ENCODE measurements at places on chromosomes 6 and 20.
A peak's percentile ranks its signal among the peaks of the same experiment; 100 is the strongest.

DNA sequence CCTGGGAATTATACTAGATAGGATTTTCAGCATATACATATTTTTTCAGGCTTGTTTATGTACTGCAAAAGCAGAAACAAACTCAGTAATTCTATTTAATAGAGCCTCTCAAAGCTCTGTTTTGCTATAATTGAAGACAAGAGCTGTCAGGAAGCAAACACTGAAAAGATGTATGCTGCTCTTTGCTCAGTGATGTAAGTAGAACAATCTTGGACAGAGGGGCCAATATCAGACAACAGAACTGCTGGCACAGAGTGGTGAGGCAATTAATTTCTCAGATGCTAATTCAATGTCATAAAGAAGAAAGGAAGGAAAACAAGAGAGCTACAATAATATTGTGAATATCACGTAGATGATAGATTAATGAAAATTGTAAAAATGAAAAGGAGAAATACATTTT lies 663.3 kb upstream of the ADGRB3 start:
- DNase-seq, result no peak

- no peak for DNase-seq
Measured at GRCh38 chr6:81613606-81614005, 138.9 kb downstream of the TENT5A start.

GRCh38 chr20:21358737-21359136 lies 38.6 kb downstream of the NKX2-4 start:
- no peak for DNase-seq

DNA sequence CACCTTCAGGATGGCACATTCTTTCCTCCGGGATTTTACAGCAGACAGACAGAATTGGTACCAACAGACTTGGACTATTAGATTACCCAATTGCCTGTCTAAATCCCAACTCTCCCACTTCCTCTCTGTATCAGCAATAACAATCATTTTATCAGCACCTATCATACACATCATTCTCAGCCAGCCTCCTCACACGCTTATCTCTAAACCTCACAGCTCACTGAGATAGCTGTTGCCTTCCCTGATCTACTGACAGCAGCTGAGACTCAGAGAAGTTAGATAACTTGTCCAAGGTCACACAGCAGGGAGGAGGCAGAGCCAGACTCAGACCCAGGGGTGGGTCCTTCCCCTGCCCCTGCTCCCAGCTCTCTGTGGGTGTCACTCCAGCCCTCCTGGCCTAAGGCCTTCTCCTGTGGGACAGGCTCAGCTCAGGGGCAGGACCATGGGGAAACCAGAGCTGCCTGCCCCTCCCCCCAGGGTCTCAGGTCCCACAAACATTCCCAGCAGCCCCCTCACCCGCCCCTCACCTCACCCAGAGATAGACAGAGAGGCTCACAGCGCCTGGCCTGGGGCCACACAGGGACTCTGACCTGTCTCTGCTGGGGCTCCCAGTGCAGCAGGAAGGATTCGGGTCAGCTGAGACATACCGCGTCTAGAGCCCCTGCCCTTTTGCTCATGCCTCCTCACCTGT lies 92.8 kb downstream of the GRM4 start:
- no peak for DNase-seq

GRCh38 chr6:157789861-157790260 lies 33.2 kb upstream of the SNX9 start:
- no peak for DNase-seq

DNA sequence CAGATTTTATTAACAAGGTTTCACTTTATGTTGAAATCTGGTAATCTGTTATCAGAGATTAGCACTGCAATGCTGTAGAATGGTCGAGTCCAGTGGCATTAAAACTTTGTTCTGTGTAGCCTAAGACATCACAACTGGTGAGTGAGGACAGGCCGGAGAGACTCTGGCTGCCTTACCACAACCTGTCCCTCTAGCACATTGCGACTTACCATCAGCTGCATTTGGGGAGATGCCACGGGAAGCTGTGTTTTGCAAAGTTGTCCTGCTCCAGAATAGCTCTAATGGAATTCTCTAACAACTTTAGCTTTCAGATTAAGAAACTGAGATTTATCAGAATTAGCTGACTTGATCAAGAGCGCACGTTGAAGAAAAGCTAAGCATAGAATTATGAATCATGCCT lies 493.3 kb downstream of the MAFB start:
- no peak for DNase-seq

- DNase-seq, result peak; percentile 27
Measured at GRCh38 chr20:38032585-38033329, 499 bp downstream of the TTI1 start.

DNA sequence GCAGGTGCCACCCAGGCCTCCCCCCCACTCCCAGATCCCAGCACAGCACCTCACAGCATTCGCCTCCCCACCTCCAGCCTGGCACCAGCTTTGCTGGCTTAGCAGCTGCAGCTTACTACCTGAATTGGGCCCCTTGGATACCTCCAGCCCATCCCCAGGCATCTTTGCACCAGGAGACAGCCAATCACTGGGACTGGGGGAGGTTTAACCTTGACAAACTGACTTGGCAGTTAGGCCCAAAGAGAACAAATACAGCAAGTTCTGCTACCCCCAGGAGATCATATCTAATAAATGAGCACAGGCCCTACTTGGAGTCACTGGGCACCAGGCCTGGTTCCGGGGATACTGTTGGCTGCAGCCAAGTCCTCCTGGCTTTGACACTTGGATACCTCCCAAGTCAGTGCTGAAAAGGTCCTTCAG lies 8.8 kb downstream of the PDRG1 start:
- DNase-seq, result no peak

GRCh38 chr6:111276736-111277135 lies 189.4 kb downstream of the SLC16A10 start:
- no peak for DNase-seq

- peak; percentile 63 for DNase-seq
Measured at GRCh38 chr6:41732591-41733359, 2.6 kb downstream of the TFEB start.

- no peak for DNase-seq
Measured at GRCh38 chr6:73047801-73048200, 177.5 kb downstream of the KHDC1L start.

GRCh38 chr20:50559856-50560638 lies 49.9 kb downstream of the PTPN1 start:
- DNase-seq, result no peak

DNA sequence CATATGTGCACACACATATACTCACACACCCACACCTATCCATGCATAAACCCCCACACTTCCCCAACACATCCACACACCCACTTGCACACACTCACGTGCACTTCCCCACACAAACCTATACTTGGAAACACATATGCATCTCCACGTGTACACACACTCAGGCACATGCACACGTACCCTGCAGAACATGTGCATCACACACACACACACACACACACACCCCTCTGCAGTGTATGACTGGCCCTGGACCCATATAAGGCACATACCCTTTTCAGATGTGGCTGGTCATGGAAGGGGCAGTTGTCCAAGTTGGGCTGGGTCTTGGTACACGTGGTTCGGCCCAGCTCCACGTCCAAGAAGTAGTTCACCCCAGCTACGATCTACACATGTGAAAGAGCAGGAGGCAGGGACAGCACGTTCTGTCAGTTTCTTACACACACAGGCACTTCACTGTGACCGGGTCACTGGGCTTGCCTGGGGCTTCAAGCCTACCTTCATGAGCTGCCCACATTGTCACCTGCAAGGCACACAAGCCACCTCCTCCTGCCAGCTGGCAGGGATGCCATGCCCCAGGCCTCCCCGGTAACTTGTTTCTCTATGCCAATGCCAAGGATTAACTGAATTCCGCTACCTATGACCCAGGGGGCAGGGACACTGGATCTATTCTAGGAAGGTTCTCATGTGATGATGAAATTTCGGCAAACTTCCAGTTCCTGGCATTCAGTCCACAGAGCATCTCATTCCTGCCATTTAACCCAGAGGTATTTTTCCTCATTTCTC lies 2.6 kb downstream of the CST3 start:
- DNase-seq, result no peak

- peak; percentile 62 for DNase-seq
Measured at GRCh38 chr6:148746363-148747144, at the start of gene UST. Gene UST (plus strand): TSS chr6:148747030. CDS start chr6:148747431, 401 bp downstream.

DNA sequence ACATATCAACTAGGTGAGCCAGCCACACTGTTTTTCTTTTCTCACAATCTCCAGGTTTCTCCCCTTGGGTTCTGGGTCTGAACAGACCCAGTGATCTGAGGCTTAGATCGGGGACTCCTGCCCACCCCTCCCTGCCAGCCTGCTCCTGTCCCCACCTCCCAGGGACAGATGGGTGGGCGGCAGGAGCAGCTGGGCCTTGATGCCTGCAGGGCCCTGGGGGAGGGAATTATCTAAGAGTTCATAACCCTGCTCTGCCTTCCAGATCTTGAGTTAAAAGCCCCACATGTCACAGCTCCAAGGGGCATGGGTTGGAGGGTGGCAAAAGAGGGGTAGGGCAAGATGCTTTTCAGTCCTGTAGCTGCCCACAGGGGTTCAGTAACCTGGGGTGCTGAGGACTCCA lies 5.2 kb upstream of the XKR7 start:
- no peak for DNase-seq

GRCh38 chr20:51206032-51206662 lies 183.2 kb upstream of the KCNG1 start:
- no peak for DNase-seq

- no peak for DNase-seq
Measured at GRCh38 chr20:35592339-35592974, 23.2 kb upstream of the SPAG4 start.

GRCh38 chr20:13494019-13494418 lies 144.7 kb downstream of the TASP1 start:
- DNase-seq, result no peak

- no peak for DNase-seq
Measured at GRCh38 chr20:45361793-45362192, 1.2 kb upstream of the SYS1 start.

DNA sequence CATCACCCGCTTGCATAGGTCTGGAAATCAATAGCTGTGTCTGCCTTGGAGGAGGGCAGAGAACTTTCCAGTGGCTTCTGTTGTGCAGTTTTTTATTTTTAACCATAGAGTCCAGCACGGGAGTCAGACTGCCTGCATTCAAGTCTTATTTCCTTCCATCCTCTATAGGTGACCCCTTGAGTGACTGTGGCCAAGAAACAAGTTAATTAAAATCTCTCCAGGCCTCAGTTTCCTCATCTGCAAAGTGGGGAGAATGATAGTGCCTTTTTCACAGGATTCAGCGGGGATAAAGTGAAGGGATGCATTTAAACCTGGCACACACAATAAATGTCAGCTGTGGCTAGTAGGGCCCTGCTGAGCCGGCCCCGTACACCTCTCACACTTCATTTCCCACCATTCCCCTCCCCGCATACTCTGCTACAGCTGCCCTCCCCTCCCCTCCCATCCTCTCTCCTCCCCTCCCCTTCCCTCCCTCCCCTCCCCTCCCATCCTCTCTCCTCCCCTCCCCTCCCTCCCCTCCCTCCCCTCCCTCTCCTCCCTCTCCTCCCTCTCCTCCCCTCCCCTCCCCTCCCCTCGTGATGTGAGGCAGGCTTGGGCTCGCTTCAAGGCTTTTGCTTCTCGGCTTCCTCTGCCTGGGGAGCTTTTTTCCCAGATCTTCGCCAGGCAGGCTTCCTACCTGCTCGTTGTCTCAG lies 150.5 kb downstream of the TFAP2C start:
- DNase-seq, result no peak

DNA sequence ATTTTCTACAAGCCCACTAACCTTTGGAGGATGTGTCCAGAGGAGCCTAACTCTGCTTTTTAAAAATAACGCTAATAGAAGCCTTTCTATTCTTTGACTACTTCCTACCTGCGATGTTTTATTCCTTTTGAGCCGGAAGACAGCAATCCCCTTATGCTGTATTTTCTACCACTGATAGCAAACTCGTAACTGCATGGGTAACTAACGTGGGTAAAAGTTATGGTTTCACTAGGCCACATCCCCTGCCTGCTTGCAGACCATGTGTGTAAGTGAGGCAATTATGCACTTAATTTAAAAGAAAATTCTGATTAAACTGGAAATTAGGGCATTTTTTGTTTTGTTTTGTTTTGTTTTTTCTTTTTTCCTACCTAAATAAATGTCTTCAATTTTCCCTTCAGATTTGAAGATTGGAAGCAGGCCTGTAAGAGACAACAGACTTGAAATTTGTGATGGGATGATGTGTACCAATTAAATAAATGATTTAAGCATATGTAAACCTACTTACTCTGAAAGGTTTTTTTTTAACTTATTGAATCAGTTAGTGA lies 931 bp downstream of the UFL1 start:
- DNase-seq, result no peak

DNA sequence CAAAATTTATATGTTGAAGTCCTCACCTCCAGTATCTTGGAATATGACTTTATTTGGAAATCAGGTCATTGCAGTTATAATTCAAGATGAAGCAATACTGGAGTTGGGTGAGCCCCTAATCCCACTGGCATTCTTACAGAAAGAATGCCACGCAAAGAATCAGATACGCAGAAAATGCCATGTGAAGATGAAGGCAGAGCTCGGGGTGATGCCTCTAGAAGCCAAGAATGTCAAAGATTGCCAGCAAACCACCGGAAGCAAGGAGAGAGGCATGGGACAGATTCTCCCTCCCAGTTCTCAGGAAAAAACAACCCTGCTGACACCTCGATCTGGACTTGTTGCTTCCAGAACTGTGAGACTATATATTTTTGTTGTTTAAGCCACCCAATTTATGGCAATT lies 273.4 kb upstream of the CITED2 start:
- DNase-seq, result no peak

DNA sequence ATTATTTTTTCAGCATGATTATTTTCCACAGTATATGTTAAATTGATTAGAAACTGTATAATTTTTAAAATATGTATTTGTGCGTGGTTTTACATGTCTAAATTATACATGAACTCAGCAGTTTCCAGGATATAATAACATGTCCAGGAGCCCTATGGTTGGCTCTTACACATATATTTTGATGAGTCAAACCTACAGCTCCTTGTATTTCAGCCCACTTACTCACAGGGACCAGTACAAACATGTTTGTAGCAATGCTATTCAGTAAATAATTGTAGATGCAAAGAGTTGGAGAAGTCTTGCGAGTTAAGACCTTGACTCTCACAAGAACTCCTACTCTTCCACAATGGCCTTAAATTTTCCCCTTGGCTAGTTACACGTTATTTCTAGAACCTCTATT lies 107.2 kb upstream of the SASH1 start:
- DNase-seq, result no peak

Measured in activated T-cell treated with anti-CD3 and anti-CD28 coated beads, Interleukin-2, amount 50 U/mL, for 48 hours (primary cell).